ENCODE measurements at places on chromosomes 2 and 18.

DNA sequence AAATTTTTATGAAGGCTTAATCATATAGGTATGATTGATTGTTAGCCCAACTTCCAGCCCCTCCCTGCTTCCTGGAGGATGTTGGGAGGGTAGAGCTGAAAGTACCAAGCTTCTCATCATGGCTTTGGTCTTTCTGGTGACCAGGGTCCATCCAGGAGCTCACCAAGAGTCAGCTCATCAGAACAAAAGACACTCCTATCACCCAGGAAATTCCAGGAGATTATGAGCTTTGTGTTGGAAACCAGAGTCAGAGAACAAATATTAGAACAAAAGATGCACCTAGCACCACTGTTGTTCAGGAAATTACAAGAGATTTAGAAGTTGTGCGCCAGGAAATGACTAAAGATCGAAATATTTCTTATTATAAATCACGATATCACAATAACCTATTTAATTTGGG lies 119.9 kb upstream of the THUMPD2 start:
- no peak for DNase-seq

- no peak for DNase-seq
These were observed 172.8 kb upstream of the HAAO start for GRCh38 chr2:42965196-42965595.

GRCh38 chr2:78540255-78540654 lies 485.2 kb upstream of the REG3G start:
- DNase-seq, result no peak

DNA sequence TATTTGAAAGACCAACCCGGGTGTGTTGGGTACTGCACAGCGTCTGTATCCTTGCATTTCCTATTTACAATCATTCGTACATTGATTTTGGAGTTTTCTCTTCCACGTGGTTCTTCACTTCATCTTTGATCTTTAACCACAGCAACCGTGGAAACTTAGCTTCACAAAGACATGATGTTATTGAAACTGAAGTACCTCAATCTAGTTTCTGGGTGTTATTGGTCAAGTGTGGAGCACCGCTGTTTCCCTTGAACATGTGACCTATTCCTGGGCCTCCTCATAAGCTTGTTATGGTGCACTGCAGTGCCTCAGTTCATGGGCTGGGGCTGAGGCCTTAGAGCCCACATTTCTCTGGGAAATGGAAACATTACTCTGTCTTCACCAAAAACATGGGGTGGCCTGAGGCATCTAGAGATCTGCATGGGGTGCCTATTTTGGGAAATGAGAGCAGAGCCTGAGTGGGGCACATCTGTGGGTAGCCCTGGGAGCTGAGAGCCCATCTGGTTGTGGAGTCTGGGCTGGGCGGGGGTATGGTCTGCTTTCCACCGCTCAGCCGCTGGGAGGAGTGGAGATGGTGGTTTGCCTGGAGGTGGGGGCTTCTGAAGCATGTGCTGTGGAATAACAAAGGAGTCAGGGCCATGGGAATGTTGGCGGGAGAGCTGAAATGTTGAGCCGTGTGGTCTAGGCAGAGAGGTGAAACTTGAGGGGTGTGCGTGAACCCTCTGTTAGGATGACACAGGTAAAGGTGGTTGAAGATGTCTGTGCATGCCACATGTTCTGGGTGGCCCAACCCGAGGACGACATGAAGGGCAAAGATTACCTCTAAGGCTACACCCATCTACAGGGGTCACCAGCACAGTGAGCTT lies 37.4 kb downstream of the ZNF236 start:
- DNase-seq, result no peak

GRCh38 chr2:151264157-151264825 lies 2.6 kb upstream of the RBM43 start:
- no peak for DNase-seq

DNA sequence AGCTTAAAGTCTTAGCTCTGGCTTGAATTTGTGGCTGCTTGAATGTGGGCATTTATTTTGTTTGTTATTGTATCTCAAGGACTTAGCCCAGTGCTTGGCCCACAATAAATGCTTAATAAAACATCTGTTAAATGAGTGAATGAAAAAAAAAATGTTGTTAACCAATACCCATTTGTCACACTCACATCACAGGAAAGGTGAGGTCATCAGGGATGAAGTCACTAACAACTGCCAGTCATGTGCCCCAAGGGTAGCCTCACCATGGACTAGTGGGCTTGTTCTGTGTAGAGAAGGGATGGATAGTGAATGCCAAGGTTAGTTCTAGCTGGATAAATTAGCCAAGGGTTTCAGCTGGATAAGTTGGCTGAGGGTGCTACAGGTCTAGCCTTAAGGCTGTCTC lies 3.0 kb downstream of the NRBP1 start:
- peak; percentile 39 for DNase-seq

GRCh38 chr18:55420665-55421307 lies 167.2 kb downstream of the TCF4 start:
- DNase-seq, result no peak

DNA sequence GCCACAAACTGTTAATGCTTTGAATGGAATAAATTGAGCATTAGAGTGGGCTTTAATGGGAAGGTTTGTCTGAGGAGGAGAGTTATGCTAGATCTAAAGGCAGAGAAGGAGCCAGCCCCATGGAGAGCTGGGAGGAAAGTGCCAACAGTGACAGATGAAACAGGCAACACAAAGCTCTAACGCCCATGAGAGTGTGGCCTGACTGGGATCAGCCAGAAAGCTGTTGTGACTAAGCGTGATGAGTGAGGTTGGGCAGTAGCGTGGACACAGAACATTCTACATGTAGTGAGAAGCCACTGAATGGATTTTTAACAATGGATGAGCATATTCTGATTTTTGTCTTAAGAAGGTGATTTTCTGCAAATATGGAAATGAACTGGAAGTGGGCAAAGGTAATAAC lies 185.3 kb upstream of the SIX2 start:
- no peak for DNase-seq

DNA sequence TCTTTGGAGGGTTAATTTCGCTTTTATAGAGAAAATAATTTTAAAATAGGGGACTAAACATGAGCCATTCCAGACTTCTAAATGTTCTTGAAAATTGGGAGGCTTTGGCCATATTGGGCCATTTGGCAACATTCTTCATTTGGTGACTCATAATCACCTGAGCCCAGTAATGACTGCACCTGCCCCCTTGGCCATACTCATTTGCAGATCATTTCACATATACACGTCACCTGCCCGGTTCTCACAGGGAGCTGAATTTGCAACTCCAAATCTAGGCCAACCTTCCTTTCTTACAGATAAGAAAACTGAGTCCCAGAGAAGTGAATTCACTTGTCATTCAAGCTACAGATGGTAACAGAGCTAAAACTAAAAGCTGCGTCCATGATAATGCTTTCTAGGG lies 289.7 kb downstream of the EPHA4 start:
- no peak for DNase-seq

- DNase-seq, result no peak
These were observed 82.9 kb downstream of the TNS1 start for GRCh38 chr2:217919781-217920351.

- no peak for DNase-seq
These were observed 2.5 kb upstream of the DNAJC10 start for GRCh38 chr2:182713601-182714000.

GRCh38 chr2:235833971-235834620 lies 334.1 kb downstream of the GBX2 start:
- DNase-seq, result no peak

GRCh38 chr2:110768591-110768990 lies 36.2 kb downstream of the ACOXL start:
- no peak for DNase-seq

DNA sequence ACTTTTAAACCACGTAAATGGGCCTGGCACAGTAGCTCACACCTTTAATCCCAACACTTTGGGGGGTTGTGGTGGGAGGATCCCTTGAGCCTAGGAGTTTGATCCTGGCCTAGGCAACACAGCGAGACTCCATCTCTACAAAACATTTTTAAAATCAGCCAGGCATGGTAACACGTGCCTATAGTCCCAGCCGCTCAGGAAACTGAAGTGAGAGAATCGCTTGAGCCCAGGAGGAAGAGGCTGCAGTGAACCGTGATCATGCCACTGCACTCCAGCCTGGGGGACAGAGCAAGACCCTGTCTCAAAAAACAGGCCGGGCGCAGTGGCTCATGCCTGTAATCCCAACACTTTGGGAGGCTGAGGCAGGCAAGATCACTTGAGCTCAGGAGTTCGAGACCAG lies 12.2 kb downstream of the ROCK1 start:
- no peak for DNase-seq

GRCh38 chr2:189128970-189129369 lies 50.6 kb downstream of the COL5A2 start:
- no peak for DNase-seq
